Stimulated activated CD4-positive, alpha-beta T cell treated with anti-CD3 and anti-CD28 coated beads, Interleukin-1b, Interleukin-23, amount 100 ng/mL, for 1 hour (primary cell): ENCODE measurements at places on chromosomes 6 and 20.

DNA sequence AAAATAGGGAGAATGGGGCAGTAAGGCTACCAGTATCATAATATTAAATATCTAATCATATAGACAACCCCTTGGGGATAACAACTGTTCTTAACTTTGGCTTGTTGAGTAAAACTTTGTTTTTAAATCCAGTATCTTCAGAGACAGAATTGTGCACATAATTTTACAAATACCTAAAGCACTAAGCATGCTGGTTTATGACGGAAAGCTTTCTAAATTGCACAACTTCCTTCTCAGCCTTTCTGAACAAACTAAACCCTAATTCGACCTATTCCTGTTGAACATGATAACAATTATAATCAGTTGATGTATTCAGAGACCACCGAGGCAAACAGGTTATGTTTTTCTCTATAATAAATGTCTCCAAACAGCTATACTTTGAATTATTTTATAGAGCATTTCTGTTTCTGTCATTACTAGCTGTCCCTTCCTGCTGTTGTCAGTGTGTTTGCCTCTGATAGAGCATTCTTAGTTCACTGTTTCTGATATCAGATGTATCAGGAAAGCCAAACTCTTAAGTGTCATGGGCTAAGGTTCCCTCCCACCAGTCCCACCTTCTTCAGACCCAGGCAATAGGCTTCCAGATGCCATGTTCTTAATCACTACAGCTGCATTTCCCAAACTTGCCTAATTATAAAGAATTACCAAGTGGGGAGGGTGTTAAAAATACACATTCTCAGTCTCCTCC lies 8.7 kb downstream of the ZHX3 start:
- DNase-seq = no peak

DNA sequence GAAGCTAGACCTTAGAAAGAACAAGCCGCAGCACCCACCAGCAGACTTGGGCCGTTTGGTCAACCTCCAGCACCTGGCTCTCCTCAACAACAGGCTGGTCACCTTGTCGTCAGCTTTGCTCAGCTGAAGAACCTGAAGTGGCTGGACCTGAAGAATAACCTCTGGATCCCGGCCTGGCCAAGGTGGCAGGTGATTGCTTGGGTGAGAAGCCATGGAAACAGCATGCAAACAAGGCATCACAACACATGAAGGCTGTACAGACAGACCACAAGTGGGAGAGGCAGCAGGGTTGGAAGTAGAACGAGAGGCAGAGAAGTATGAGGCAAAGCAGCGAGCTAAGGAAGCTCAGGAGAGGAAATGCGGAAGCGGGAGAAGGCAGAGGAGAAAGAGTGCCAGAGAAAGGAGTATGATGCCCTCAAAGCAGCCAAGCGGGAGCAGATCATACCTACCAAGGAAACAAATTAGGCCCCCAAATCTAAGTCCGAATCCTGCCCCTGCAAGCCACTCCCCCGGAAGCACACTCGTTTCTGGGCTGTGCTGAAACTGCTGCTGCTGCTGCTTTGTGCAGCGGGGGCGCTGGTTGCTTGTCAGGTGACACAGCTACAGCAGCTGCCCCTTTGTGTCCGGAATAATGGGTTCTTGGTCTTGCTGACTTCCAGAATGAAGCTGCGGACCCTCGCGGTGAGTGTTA lies 121.6 kb upstream of the LGSN start:
- no peak for DNase-seq

DNA sequence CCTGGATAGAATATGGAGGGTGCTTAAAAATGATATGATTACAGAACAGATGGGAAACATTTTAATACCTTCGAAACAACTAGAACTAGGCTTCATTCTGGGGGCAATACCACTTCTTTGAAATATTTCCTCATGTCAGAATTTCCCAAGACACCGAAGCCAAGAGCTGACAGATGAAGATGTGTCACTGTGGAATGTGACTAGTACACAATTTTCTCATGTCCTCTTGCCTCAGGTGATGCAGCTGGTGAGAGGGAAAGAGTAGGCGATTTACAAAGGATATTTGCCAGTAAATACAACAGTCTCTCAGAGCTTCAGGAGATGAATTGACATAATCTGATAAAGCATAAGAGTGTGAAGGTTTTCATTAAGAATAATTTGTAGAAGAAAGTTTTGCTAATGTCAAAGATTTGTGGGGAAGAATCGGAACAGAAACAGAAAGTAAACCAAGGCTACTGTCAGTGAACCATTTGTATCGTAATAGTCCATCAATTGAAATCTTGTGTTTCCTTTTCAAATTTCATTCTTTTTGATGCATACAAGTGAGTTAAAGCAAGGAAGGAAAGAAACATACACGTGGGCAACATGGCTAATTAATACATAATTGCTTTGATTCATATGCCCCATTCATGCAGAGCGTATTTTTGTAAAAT lies 164.7 kb upstream of the CCN2 start:
- no peak for DNase-seq

DNA sequence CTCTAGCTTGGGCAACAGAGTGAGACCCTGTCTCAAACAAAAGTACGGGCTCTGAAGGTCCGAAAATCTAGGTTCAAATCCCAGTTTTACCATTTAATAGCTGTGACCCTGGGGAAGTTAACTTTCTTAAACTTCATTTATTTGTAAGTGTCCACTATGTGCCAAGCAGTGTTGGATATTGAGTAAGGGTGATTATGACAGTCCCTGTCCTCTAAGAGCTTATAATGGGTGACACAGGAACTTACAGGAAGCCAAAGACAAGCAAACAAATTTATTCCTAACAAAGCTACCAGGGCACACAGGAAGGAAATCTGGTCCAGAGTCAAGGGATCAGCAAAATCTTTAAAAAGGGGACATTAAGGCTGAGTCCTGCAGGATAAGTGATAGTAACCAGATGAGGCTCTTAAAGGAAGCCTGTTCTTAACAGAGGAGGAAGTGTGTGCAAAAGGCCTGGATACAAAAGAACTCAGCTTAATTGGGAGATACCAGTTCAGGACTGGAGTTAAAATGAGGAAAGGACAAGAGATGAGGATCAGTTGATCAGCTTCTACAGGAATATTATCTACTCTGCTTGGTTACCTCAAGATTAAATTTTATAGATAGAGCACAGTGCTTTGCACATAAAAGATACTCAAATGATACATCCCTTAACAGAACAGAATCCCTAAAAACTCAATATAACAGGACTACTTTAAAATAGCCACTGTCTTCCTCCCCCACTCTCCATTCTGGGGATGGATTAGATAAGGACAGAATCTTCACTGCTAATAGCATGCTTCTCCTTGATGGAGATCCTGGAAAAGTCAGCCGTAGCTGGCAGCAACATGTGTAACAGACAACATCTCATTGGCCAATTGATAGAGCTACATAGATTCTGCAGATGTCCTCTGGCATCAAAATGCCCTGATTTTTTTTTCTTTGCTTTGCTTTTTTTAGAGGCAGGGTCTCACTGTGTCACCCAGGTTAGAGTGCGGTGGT lies 6.1 kb downstream of the SNX3 start:
- no peak for DNase-seq

DNA sequence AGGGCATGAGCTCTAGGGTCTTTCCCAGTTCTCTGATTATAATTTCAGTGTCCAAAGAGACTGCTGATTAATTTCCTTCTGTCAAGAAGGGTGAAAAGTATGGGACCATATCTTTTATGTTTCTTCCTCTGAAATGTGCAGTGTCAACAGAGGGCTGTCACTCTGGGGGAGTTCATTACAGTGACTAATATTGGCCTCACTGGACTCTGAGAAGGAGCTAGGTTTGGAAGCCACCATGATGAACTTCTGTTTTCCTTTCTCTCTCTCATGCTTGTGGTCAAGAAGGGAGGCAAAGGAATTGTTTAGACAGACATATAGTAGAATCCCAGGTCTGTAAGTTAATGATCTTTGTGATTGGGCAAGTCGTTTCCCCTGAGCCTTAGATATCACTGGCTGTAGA lies 41.8 kb upstream of the BMP6 start:
- DNase-seq = no peak

DNA sequence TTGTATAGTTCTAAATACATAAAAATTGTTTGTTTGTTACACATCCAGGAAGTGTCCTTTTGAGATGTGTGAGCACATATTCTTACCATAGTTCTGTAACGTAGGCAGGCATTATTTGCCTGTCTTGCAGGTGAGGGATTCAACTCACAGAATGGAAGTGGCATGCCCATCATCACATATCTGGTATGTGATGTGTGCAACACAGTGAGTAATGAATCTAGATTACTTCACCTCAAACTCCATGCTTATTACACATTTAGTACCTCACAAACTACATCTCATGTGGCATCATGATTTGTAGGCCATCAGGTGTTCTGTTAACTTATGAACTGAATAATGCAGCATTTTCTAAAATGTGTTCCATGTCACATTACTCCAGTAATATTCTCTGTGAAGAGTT lies 181.6 kb downstream of the PLCB4 start:
- DNase-seq = no peak

DNA sequence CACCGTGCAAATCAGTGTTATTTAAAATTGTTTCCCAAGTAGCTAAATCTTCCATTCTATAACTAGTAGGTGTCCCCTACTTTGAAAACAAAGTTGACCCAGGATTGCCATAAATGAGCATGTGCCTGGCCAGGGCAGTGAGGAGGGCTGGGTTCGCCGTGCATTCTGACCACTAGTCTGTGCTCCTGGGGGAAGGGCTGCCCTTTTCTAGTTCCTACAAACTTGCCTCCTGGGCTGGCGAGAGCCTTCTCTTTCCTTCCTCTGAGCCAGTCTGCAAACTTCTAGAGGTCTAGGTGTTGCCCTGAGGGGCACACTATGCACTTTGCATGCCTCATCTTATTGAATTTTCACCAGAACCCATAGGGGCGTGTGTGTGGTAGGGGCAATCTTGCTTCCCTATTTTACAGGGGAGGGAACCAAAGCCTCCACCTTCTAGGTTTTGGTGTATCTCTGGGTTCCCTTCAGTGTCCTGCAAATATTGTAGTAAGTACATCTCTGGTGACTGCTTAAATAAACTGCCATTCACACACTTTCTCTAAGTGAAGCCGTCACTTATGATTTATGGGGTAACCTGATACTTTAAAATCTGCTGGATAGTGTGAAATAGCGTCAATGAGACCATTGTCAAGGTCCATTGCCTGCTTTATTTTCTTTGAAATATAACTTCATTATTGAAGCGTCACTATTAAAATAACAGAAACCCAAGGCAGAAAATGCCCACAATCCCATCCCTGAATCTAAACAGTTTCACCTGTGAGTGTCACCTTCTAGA lies 42.2 kb downstream of the CDH26 start:
- DNase-seq = no peak

DNA sequence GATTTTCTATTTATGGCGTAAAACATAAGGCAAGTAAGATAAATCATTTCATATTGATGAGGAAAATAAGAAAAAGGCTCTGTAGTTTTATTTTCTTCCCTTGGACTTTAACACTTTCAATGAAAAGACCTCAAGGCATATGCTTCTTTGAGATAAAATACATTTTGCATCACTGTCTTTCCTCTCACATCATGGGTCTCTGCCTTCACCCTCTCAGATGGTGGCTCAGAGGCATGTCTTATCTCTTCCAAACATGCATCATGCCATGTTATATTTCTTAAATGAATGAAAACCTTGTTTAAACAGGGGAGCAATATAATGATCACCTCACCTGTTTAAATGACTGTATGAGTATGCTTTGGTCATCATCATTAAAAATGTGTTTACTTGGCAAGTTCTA lies 59.3 kb downstream of the PRL start:
- no peak for DNase-seq

DNA sequence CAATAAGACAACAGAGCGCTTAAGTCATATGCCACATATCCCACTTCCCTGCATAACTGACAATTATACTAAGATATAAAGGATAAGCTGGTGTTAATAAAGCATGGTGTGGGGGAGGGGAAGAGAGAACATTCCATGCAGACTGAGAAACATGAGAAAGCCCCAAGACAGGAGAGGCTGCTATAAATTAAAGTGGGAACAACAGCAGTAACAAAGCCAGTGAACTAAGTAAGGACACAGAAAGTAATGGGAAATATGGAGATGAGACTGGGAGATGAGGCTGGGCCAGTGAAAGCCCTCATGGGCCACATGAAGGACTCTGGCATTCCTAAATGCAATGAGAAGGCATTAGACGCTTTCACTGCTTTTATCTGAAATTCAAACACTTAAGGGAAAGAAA lies 41.3 kb downstream of the SESN1 start:
- no peak for DNase-seq

DNA sequence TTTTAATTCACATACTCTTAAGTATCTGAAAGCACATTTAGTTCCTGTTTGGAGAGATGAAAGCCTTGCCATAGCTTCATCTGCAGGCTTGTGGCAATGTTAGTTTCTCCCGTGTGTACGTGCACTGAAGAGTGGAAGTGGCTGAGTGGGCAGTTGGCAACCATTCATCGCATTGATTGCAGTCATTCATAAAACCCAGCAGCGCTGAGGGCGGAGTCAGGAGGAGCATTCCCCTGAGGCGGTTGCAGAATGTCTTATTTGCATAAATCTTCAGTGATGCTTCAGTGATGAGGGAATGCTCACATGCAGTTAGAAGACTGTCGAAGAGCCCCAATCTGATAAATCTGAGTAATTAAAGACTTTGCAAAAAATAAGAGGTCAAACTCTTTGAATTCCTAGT lies 79.1 kb downstream of the RIMS1 start:
- DNase-seq = no peak

- DNase-seq = no peak
These were observed 28.8 kb upstream of the CFAP206 start for GRCh38 chr6:87378947-87379346.

- no peak for DNase-seq
These were observed 1040.7 kb upstream of the FLRT3 start for GRCh38 chr20:15378151-15378550.

DNA sequence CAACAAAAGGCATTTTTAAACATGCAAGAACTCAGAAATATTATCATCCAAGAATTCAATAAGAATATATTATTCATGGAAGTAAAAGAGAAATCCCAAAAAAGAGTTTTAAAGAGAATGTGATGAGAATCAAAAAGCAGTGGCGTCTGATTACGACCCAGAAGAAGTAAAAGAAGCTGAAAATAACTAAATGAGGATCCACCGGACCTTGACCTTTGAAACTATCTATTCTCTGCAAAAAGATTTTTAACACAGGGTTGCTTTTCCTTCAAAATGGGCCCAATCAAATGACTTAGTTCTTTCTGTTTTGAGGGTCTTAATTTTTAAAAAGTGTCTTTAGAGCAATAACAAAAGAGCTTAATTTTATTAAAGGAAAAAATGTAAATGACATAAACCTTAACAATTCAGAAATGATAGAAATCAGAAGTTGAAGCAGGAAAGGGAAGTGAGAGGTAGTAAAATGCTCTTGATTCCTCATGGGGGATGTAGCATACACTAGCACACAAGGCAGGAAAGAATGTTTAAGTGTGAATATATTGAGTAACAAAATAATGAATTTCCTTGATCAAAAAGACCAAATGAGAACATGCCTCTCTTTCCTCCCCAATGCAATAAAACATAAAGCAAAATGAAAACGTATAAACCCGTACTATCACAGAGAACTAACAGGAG lies 223.1 kb upstream of the PRDM1 start:
- no peak for DNase-seq
